GM20000 (cell line): ENCODE measurements at places on chromosomes 1 and 21.

DNA sequence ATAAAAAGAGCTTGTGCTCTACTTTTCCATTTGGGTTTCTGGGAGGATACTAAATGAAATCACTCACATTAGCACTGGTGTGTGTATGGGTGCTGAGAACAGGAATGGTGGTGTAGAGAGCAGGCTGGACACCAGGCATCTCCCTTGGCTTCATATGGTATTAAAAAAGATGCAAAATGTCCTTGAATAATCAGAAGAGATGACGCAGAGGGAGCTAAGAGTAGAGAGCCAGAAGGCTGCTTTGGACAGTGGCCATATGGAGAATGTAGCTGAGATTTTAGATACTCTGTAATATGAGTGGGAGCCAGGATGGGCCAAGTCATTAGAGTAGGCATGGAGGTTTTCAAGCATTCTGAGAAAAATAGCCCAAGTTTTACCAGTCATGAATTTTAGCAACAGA, 112.3 kb upstream of the ZRANB2 start:
- no peak for DNase-seq

GRCh38 chr1:70945251-70945650, 102.4 kb downstream of the PTGER3 start:
- DNase-seq: no peak

- no peak for DNase-seq
Measured at GRCh38 chr1:17654519-17654918, 100.6 kb upstream of the ACTL8 start.

DNA sequence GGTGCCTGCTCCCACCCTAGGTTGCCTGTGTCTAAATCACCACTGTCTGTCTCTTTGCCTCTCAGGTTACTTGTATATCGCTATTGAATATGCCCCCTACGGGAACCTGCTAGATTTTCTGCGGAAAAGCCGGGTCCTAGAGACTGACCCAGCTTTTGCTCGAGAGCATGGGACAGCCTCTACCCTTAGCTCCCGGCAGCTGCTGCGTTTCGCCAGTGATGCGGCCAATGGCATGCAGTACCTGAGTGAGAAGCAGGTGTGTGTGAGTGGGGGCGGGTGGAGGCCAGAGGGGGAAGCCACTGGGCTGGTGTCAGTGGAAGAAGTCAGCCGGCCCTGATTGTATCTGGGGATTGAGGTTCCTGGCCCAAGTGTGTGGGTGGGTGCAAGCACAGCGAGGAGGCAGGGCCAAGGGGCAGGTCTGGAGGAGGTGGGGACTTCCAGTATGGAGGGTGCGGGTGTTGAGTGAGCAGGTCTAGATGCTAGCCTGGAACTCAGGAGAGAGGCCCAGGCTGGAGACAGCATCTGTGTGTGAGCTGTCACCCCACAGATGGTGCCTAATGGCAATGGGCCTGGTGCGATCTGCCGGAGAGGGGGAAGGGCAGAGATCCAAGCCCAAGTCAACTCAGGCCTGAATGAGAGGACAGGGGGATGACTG, 17.2 kb downstream of the TIE1 start:
- DNase-seq: no peak

- no peak for DNase-seq
Measured at GRCh38 chr1:25118546-25118945, 113.8 kb downstream of the SYF2 start.

GRCh38 chr1:23980728-23981070, 572 bp upstream of the SRSF10 start:
- DNase-seq: peak; percentile 74

DNA sequence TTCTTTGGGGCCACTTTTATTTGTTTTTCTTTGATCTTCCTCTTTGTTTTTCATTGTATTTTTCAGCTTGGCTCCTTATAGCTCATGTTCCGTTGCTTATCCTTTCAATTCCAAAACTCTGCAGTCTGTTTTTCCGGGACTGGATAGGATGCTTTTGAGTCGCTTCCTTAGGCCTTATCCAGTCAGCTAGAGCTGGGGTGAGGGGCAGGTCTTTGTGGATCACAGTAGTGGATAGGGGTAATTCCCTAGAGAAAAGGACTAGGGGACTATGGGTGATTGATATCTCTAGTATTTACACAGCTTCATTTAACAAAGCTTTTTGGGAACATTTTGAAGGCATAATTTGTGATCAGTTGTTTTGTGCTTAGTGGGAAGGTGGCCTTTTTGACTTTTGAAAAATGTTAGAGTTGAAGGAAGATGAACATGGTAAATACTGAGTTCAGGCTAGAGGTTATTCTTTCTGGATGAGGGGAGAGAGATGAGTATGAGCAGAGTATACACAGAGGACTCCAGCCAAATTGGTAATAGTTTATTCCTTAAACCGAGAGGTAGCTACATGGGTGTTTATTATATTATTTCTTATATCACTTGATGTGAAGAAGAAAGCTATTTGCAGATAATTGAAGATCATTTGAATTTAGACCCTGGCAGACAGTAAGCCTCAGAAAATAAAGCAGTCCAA, 22.5 kb downstream of the CEP350 start:
- DNase-seq: no peak
